ENCODE measurements at places on chromosomes 7 and 10. TPM values are rescaled to one million over a fixed set of nuclear protein-coding genes. Genes with fewer than 3 reads are reported as not detected.

GRCh38 chr7:37826825-37827224 is 21.6 kb upstream of the NME8 start:
- no peak for DNase-seq

DNA sequence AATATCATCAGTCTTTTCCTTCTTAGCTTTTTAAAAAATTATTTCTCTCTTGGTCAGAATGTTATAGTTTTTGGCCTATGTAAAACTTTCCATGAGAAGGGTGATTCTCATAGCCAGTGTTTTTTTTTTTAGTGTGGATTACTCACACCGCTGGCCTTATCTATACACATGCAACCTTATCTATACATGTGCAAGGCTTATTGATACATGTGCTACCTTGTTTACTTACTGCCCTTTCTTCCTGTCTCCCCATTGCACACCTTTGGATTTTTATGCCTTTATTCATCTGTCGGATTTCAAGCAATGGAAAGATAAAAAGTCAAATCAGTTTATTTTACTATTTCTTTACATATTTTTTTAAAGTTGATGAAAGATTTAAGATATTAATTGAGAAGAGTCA is 660.0 kb upstream of the FZD8 start:
- DNase-seq: no peak

GRCh38 chr10:31148951-31149350 is 117.3 kb upstream of the ZNF438 start:
- DNase-seq: no peak

GRCh38 chr7:41692251-41692650 is 10.6 kb downstream of the INHBA start:
- DNase-seq: no peak

- DNase-seq: peak; percentile 54
These were observed 21.2 kb upstream of the RAMP3 start for GRCh38 chr7:45136106-45137060.

DNA sequence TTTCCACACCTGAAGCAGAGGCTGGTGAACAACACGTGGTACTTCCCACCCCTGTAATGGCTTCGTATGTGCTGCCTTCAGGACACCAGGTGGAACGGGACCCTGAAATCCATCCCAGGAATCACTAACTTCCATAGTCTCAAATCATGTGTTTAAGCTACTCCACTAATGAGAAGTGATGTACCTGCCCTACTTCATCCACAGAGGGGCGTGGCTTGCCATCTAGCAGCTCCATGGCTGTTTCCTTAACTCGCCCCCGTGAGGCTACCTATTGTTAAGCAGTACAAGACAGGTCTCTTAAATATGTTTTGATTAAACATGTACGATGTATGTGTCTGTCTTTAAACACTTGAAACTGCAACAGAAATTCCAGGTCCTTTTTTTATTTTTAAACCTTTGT is 31.8 kb downstream of the ARL3 start:
- DNase-seq: no peak

DNA sequence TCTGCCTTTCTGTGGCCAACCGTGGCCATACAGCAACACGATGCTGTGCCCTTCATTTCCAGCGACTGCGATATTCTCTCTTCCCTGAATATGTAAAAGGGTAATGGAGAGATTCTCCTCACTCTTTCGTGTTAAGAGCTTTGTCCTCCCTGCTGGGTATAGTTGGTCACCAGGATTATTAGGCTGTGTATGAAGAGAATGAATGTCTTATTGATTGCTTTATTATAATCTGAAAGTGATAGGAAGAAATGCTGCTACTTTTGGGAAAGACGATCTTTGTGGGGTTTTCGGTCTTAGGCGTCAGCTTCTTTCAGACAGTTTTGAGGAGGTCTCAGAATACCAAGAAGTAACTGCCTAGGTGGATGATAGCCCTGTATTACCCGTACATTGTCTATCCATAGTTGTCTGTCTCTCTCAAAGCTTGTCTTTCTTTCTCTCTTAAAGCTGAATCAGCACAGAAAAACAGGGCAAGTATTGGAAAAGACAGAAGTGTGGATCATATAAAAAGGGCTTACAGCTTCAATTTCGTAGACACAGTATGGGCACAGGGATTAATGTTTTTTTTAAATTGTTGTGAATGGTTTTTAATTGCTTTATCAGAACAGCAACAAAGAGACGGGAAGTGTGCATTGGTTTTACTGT is 1.2 kb downstream of the AHCYL2 start:
- DNase-seq: no peak

DNA sequence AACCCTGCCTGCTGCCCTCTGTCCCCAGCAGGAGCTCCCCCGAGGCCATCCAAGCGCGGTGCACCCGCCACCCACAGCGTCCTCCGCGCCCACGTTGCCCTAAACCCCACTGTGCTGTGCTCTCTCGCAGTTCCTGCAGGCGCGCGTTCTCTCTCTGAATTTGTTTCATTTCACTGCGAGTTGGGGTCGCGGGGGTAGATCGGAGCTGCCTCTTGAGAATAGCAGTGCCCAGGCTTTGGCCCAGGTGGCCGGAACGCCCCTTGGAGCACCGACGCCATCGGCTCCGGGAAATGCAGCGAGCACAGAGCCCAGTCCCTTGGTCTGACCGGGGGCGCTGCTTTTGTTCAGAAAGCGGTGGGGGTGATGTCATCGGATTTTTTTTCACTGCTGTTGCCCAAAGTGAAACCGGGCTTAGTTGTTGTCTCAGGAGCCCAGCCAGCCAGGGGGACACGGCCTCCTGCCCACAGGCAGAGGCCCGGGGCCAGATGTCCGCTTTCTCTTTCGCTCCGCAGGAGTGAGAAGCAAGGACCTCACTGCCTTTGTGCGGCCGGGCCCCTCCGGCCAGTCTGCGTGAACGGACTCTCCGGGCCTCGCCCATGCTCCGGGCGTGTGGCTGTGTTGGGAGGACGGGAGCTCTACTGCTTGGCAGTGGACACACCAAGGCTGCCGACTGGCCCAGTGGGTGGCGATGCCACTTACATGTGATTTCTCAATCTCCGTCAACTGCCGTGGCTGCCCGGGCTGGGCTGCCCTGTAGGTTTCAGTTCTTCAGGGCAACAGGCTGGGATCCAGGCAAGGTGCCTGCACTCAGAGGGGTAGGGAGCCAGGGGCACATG is 43.1 kb downstream of the FOXK1 start:
- DNase-seq: peak; percentile 80

DNA sequence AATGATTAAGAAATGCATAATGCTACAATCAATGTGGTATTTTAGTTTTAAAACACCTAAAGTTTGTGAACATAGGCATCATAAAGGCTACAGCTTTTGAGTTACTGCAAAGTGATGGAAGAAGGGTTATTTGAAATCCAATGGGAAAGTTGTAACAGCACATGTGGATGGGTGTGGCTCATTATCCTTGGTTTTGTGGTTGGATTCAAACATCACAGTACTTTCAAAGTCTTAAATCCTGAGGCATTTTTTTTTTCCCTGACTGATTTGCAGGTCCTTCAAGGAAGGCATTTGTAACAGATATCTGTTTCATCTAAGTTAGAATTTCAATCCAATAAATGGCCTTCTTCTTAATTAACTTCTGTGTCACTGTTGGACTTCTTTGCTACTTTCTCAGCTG is 9.8 kb upstream of the SHTN1 start:
- no peak for DNase-seq

GRCh38 chr10:84599254-84599653 is 270.9 kb downstream of the CCSER2 start:
- DNase-seq: no peak

- DNase-seq: no peak
These were observed 118.8 kb downstream of the IQUB start for GRCh38 chr7:123415625-123416024.

DNA sequence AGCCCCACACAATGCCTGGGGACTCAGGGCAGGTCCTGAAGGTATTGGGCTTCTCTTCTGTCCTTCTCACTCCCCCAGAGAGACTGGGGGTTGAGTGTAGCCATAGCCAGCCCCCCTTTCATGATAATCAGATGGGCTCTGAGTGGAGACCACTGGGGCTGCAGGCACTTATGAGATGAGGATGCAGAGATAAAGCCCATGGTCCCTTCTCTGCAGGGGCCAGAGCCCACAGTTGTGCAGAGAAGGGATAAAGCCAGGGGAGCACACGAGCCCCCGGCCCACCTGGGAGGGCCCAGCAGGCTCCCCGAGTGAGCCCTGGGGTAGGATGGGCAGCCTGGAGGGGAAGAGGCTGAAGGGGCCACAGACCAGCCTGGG is 96.2 kb downstream of the BMS1 start:
- no peak for DNase-seq

CYP26C1 gene
- 0.11 TPM for total RNA-seq

DNA sequence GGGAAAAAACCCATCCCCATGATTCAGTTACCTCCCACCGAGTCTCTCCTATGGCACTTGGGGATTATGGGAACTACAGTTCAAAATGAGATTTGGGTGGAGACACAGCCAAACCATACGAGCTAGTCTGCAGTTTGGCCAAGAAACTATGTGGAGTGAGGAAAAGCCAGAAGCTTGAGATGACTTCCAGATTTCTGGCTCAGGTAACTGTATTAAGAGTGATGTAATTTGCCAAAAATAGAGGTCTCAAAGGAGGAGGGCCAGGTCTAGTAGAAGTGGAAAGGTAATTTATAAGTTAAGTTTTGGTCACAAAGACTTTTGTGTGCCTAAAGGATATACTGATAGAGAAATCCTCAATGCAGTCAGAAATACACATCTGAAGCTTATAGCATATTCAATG is 279.7 kb upstream of the MGMT start:
- DNase-seq: no peak

- DNase-seq: no peak
These were observed 3.0 kb downstream of the BTBD16 start for GRCh38 chr10:122273966-122274545.

- peak; percentile 26 for DNase-seq
These were observed 167.7 kb upstream of the PPP1R3A start for GRCh38 chr7:114086537-114086913.

GRCh38 chr7:50265968-50266634 is 38.4 kb upstream of the IKZF1 start:
- no peak for DNase-seq

- DNase-seq: no peak
These were observed 219.5 kb downstream of the KIAA1217 start for GRCh38 chr10:24428410-24428782.

FXYD4 gene
- not detected for total RNA-seq

DNA sequence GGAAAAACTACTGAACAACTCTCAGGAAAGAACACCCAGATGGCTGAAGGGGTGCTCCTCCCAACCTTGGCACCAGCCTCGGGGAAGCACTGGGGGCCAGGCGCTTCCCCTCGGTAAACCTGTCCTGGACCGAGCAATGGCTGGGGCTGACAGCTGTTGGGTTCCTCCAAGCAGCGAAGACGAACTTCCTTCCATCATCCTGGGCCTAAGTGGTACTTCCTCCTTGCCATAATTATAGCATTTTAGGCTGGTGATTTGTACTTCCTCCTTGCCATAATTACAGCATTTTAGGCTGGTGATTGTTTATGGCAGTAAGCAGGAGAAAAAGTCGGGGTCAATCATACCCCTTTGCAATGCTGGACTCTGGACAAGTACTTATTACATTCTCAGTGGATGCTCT is 69.3 kb downstream of the MYOF start:
- no peak for DNase-seq

DNA sequence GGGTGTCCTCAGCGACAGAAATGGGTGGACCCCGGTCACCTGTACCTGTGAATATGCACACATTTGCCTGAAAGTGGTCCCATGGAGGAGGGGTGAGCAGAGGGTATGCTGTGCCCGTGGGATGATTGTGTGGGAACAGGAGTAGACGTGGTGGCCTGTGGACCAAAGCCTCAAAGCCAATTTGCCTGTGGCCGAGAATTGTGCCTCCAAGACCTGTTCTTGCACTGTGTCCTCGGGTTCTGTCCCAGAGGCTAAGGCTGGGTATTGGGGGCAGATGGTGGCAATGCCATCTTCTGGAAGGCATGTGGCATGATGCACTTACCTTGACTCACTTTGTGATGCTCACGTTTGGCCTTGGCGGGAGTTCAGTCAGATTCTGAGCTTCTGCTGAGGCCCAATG is 351.0 kb downstream of the TCERG1L start:
- DNase-seq: no peak

LRRD1 gene
- total RNA-seq: not detected

DNA sequence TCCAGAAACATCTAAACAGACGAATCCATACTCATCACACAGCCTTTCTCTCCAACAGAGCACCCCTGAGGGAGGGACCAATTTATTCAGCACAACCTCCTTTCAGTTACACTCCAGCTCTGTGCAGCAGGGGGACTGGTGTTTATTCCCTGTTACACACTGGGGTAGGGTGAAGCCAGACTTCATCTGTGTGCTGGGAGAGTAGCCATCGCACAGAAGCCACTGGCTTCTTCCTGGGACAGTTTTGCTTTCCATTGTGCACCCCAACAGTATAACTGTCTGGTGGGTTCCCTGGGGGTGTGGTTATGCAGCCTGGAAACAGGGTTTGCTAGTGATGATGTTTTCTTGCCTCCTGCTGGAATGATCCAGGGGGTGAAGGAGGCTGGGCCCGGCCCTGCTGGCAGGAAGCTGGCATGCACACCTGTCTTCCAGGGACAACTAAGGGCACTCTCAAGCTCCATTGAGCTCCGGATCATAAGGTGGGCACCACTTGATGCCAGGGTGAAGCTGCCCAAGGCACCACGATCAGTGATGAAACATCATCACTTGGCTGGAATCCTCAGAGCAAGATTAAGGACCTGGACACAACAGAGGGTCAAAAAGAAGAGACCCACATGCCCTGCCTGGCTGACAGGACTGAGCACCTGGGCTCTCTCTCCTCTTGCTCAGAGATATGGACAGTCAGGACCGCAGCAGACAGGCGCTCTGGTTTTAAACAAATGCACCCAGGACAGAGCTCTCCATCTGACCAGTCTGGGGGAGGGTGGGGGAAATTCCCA is 293.2 kb downstream of the GRID1 start:
- no peak for DNase-seq

Measured in adrenal gland (tissue), 19 donors.